ENCODE measurements at places on chromosomes 4 and X. TPM values are rescaled to one million over a fixed set of nuclear protein-coding genes. Genes with fewer than 3 reads are reported as not detected.

DNA sequence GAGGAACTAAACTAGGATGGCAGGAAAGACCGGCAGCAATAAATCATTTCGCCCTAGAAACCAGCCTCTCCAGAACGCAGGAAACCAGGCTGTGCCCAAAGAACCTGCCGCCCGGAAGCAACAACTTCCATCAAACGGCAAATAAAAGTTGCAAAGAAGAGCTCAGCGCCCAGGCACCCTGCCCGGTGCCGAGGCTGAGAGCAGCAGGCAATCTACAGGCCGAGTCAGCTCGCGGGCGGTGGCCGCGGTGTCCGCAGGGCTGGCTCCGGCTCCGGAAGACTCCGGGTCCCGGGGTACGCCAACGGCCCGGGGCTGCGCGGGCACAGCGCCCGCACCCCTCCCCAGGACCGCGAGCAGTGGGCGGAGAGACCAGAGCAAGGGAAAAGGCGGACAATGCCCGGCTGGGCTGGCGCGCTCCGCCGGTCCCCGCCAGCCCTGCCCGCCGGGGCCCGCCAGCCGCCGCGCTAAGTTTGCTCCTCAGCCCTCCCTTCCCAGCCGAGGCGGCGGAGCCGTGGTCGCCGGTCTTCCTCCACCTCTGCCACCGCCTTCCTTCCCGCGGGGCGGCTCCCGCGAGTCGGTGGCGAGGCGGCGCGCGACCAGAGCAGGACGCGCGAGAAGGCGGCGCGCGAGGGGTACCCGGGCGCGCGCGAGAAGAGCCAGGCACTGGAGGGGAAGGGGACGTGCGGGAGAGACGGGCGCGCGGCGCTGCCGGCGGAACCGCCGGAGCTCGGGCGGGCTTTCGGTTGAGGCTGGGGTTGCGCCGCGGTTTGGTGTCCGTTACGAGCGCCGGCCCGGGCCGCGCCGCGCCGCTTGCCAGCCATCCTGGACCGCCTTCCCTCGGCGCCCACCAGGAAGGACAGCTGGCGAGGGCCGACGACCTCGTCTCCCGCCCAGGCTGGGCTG, 733 bp downstream of the FRYL start:
- DNase-seq, result peak; percentile 68

- DNase-seq, result peak; percentile 25
Measured at GRCh38 chr4:153541456-153542096, 75.4 kb downstream of the TMEM131L start.

- no peak for DNase-seq
Measured at GRCh38 chr4:88185906-88186305, 27.5 kb upstream of the ABCG2 start.

- no peak for DNase-seq
Measured at GRCh38 chr4:73528171-73528570, 46.6 kb downstream of the AFM start.

DNA sequence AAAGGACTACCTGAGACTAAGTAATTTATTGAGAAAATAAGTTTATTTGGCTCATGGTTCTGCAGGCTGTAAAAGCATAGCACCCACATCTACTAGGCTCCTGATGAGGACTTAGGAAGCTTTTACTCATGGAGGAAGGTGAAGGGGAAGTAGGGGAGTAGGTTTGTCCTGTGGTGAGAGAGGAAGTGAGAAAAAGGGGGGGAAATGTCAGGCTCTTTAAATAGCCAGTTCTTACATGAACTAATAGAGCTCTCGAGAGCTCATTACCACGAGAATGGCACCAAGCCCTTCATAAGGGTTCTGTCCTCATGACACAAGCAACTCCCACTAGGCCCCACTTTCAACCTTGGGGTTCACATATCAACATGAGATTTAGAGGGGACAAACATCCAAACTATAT, 125.5 kb upstream of the NRK start:
- DNase-seq, result no peak

DNA sequence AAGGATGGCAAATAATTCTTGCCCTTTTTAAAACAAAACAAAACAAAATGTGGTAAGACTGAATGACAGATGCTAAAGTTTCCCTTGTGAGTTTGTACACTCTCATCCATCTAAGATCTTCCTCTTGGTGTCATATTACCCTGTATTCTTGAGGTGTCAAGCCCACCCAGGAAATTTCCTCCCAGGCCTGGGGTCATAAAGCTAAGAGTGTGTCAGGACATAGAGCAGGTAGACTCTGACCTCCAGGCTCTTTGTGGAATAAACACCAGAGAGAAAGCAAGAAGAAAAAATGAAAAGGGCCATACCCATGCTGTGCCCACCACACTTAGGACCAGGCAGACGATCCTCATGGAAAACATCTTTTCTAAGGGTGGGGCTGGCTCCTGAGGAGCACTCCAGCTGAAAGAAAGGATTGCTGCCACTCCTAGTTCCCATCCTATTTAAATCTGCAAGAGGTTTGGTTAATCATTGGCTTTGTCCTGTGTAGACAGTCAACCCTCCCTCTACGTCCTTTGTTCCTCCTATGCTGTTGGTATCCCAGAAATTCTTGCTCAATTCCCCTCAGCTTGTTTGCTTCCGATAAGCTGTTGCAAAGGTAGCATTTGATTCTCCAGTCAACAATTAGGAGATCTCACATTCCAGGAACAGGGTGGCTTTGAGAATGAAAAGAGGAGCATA, at the start of gene FGA:
Gene FGA, minus strand, starts transcription at position 414 of the 678 bp plus-strand sequence. Its CDS starts 55 bp downstream, at position 359.
- no peak for DNase-seq

- DNase-seq, result no peak
Measured at GRCh38 chrX:70402721-70403120, 20.4 kb upstream of the GDPD2 start.

ADH1A gene
- total RNA-seq, result not detected

IL21 gene
- 0.69 TPM for total RNA-seq
